ENCODE measurements at places on chromosomes 13 and 19. TPM values are rescaled to one million over a fixed set of nuclear protein-coding genes. Genes with fewer than 3 reads are reported as not detected.

The ZNF575 gene
- 0.64 TPM for total RNA-seq

DNA sequence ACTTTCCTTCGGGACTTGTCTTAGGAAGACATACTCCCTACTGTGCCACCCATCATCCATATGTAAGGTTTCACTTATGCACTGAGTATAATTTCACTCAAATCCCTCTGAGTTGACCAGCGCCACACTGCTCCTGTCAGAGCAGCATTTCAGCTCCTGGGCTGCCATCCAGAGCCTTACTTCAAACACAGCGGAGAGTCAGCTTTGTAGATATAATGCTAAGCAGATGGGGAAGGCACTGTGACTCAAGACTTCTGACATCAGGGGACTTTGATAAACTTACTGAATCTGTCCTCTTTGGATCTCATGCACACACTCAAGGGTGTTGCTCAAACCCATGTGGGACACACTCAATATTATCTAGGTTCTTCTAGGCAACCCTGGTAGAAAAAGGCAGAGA lies 34.9 kb downstream of the DOCK9 start:
- DNase-seq = no peak

- DNase-seq = no peak
These were observed 87.8 kb upstream of the RFC3 start for GRCh38 chr13:33730147-33730546.

DNA sequence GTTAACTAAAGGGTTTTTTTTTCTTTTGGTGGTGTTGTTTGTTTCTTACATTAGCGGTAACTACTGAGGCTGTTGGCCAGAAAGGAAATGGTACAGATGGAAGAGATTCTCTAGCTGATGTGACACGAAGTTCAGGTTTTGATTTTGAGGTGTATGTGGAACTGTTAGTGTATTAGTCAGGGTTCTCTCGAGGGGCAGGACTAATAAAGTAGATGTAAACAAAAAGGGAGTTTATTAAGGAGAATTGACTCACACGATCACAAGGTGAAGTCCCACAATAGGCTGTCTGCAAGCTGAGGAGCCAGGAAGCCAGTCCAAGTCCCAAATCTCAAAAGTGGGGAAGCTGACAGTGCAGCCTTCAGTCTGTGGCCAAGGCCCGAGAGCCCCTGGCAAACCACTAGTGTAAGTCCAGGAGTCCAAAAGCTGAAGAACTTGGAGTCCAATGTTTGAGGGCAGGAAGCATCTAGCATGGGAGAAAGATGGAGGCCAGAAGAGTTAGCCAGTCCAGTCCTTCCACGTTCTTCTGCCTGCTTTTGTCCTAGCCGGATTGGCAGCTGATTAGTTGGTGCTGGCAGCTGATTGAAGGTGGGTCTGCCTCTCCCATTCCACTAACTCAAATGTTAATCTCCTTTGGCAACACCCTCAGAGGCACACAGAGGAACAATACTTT lies 577.6 kb downstream of the EFNB2 start:
- DNase-seq = no peak
